ENCODE measurements at places on chromosomes 12 and 14.

- DNase-seq, result no peak
Observed at GRCh38 chr12:53670308-53670707, 5.6 kb downstream of the ATP5MC2 start.

GRCh38 chr12:16385782-16386646 lies 38.6 kb downstream of the MGST1 start:
- DNase-seq, result peak; percentile 22

GRCh38 chr12:64742416-64742815 lies 16.8 kb downstream of the GNS start:
- no peak for DNase-seq

DNA sequence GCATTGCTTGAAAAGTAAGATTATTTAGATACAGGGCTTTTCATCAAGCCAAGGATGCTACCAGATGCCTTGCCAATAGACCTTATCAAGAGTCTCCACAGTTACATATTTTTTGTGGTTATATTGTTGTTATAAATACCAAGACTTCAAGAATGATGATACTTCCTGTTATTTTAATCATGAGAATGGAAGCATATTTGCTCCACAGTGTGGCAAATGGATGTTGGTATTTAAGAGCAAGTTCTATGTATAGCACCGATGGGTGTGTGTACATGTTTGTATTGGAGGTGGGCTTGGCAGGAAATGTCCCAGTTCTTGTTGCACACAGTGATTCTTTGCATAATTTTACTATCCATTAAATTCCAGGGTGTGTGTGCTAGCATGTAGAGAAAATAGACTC lies 4.4 kb upstream of the NID2 start:
- no peak for DNase-seq

DNA sequence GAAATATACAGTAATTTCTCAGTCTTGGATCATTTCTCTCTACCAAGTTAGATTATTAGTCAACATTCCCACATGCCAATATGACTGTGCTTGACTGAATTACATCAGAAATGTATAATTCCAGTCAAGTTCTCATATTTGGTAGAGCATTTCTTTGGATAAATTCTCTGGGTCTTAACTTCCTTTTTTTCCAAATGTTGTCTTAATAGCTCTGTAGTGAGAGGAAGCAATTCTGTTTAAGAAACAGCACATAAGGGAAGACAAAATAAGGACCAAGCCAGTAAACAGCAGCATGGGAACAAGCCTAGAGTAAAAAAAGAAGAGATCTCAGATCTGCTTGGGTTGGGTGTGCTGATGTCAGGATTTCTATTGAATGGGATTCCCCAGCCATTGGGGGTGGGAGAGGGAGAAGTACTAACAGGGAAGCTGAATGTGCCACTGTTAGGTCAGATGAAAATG lies 14.2 kb upstream of the DYRK2 start:
- DNase-seq, result peak; percentile 31

GRCh38 chr12:49111206-49111605 lies 559 bp upstream of the LMBR1L start:
- no peak for DNase-seq

- DNase-seq, result no peak
Observed at GRCh38 chr12:2835691-2836403, 1.0 kb upstream of the NRIP2 start.

DNA sequence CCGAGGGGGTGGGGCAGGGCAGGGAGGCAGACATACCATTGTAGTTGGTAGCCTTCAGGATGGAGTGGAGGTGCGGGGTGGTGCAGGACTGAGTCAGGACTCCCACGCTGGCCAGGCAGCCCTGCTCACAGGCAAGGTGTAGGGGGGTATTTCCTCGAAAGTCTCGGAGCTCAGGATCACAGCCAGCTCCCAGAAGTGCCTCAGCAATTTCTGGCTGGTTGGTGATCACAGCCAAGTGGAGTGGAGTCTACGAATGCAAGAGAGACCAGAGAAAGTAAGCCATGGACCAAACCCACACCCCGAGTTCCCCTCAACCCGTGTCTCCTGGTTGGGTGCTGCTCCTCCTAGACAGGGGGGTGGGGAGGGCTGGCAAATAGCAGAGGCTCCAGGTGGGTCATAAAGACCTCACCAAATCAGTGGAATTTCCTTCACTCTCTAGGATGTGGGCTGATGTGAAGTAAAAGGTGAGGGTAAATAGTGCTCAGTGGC lies 1.4 kb downstream of the NFKBIA start:
- no peak for DNase-seq

DNA sequence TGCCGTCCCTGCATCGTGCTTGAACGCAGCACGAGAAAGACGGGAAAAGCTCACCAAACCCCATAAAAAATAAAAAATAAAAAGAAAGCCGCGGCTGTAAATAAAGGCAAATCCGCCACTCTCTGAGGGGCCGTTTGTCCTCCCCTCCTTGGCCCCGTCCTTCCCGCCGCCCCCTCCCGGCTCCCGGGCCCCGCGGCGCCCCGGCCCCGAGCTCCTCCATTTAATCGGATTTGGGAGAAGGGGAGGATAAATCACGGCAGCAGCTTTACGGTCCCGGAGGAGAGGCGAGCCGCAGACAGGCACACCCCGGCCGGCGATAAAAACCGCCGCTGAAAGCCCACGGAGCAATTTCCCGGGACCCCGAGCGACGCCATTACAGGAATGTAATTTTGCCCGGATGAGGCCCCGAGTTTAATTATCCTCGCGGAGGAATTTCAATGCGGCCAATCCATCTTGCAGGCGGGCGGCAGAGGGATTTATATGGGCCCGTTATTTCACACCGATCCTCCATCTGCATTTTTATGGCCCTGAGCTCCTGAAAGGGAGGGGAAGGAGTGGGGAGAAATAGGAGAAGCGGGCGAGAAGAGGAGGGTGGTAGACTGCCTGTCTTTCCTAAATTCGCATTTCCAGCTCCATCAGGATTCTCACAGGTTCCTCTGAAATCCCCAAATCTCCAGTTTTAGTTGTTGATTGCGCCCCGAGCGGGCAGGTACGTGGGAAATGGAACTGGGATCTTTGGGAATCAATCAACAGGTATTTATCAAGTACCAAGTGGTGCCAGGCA lies 1.3 kb upstream of the ATP5MC2 start:
- DNase-seq, result no peak

GRCh38 chr12:92778525-92778924 lies 75.7 kb downstream of the PLEKHG7 start:
- DNase-seq, result no peak

DNA sequence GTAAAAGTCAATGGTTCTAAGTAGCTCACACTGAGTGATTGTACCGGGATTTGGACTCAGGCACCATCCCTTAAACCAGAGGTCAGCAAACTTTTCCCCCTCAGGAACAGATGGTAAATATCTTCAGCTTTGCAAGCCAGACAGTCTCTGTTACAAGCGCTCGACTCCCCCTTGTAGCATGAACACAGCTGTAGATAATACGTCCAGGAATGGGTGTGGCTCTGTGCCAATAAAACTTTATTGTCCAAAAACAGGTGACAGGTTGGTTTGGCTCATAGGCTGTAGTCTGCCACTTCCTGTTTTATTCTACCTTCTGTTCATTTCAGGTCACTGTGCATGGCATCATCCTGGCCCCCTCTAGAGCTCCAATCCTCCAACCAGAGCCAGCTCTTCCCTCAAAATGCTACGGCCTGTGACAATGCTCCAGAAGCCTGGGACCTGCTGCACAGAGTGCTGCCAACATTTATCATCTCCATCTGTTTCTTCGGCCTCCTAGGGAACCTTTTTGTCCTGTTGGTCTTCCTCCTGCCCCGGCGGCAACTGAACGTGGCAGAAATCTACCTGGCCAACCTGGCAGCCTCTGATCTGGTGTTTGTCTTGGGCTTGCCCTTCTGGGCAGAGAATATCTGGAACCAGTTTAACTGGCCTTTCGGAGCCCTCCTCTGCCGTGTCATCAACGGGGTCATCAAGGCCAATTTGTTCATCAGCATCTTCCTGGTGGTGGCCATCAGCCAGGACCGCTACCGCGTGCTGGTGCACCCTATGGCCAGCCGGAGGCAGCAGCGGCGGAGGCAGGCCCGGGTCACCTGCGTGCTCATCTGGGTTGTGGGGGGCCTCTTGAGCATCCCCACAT lies 7.6 kb downstream of the BDKRB1 start:
- DNase-seq, result no peak

DNA sequence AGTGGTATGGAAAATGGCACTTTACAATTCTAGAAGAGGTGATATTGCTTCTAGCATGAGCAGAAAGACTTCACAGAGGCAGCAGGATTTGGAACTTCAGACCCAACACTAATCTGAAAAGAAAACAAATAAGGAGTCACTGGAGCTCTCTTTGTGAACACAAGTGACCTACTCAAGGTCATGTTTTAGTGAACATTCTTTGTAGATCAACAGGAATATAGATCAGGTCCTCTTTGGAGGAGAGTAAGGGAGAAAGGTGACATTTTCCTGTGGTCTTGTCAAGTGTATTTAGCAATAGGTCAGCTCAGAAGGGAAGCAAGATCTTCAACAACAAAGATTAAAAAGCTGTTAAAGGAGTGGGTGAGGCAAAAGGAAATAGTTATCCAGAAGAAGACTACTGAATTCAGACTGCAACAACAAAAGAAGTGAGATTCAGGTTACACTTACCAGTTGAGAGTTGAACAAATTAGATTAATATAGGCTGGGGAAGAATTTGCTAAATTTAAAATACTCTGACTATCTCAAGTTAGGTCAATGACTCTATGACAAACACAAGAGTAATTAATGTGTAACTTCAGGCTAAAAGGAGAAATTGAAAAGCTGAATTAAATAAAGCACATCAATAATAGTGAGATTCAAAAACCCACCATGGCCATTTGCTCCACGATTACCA lies 528.2 kb downstream of the RPS29 start:
- no peak for DNase-seq

DNA sequence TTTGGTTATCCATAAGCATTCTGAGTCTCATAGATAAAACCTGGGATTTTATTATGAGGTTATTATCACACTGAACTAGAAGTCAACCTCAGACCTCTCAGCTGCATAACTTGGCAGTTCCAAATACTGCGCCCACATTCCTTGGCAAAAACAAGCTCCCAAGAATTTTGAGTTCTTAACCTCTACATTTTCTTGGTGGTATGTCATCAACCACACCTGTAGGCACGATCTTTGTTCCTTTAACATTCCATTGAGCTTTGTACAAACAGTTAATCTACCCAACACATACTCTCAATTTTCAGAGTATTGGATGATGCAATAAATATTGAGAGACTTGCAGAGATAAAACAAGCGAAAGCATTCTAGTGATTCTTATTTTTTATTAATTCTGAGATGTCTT lies 371.8 kb upstream of the PRICKLE1 start:
- no peak for DNase-seq

GRCh38 chr12:77122236-77122635 lies 56.9 kb upstream of the E2F7 start:
- DNase-seq, result no peak

GRCh38 chr14:72523424-72524294 lies 370.2 kb downstream of the DPF3 start:
- DNase-seq, result no peak

DNA sequence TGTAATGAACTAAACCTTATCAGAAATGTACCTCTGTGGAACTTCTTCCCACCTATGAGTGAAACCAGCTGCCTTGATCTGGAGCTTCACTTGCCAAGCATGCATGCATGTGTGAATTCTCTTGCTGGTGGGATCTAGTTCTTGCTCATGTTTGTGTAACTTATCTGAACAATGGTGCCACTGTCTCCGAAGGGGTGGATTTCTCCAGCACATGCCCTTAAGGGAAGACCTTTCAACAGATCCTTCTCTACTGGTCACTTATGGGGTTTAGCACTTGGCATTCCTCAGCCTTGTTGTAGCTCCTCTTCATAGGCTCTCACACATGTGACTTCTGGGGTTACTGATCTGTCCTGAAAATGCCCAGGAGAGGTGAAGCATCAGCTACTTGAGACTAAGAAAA lies 25.0 kb downstream of the SMOC1 start:
- no peak for DNase-seq

DNA sequence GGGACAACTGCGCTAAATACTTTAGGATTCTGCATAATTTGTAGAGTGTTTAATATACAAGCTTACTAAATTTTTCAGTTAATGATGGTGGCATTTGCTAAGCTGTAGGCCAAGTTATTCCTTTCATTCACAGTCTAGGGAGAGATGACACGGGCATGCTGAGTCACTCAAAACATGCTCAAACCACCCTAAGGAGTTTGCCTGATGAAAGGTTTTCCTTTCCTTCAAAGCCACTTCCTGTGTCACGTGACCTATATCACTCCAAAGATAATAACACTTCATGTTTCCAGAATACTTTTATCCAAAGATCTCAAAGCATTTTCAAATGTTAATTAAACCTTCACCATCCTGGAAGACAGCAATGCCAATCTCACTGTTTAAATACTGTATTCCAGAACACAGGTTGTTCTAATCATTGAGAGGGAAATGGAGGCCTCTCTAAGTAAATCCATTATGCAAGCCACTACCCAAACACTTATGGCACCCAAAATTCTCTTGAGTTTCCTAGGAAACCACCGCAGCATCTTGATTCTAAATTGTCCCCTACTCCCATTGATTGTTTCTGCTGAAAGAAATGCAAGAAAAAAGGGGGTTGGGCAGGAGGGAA lies 207.0 kb upstream of the CDKN3 start:
- DNase-seq, result peak; percentile 30

DNA sequence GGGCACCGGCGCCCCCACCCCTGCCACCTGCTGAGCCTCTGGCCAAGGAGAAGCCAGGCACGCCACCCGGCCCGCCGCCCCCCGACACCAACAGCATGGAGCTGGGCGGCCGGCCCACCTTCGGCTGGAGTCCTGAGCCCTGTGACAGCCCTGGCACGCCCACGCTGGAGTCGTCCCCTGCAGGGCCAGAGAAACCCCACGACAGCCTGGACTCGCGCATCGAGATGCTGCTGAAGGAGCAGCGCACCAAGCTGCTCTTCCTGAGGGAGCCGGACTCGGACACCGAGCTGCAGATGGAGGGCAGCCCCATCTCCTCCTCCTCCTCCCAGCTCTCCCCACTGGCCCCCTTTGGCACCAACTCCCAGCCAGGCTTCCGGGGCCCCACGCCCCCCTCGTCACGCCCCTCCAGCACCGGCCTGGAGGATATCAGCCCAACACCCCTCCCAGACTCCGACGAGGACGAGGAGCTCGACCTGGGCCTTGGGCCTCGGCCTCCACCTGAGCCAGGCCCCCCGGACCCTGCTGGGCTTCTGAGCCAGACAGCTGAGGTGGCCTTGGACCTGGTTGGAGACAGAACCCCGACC lies 6.5 kb downstream of the SETD1B start:
- no peak for DNase-seq

GRCh38 chr12:99108924-99109323 lies 463.8 kb downstream of the APAF1 start:
- DNase-seq, result no peak

GRCh38 chr12:33555128-33555527 lies 115.5 kb upstream of the SYT10 start:
- no peak for DNase-seq

DNA sequence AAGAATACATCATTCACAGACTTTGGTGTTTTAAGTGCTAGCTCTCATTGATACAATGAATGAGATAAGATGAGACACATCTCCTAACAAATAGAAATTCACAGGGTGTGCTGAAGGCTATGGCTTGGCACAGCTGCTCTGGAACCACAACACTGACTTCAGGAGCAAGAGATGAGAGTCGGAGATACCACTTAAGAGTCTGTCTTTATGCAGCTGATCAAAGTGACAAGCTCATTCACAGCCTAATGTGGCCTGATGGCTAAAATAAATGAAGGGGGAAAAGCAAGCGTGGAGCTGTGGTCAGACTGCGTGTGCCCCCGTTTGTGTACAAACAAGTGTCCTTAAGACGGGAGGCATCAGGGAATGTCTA lies 29.7 kb upstream of the FAM181A start:
- no peak for DNase-seq

GRCh38 chr12:75674393-75674792 lies 163.0 kb upstream of the KRR1 start:
- DNase-seq, result no peak

Measured in NB4 (cell line).